Kidney tubule cell (primary cell): ENCODE measurements at places on chromosomes 7 and 10.

- DNase-seq, result no peak
Observed at GRCh38 chr10:109618301-109618700, 305.0 kb downstream of the XPNPEP1 start.

- no peak for DNase-seq
Observed at GRCh38 chr10:62473241-62473640, 99.1 kb downstream of the ZNF365 start.

- no peak for DNase-seq
Observed at GRCh38 chr7:133330085-133330484, 77.2 kb downstream of the EXOC4 start.

DNA sequence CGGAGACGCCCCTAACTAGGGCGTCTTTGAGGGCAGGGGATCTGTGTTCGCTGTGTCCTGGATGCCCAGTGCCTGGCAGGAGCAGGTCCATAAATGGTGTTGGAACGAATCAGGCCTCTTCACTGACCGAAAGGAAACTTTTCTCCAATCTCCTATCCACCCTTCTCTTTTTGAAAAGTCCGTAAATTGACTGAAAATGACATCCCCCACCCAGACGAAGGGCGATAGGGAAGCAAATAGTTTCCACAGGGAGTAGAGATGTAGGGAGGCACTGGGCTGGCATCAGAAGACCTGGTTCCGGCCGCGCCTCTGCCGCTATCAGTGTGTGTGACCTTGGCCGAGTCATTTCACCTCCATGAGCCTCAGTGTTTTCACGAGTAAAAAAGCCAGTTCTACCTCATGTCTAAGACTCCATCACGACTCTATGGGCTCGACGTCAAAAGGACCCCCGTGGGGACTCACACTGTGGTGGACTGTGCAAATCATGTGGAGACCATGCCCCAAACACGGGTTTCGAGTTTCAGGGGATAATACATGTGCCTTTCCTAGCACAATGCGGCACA is 497 bp upstream of the RAB11FIP2 start:
- no peak for DNase-seq

DNA sequence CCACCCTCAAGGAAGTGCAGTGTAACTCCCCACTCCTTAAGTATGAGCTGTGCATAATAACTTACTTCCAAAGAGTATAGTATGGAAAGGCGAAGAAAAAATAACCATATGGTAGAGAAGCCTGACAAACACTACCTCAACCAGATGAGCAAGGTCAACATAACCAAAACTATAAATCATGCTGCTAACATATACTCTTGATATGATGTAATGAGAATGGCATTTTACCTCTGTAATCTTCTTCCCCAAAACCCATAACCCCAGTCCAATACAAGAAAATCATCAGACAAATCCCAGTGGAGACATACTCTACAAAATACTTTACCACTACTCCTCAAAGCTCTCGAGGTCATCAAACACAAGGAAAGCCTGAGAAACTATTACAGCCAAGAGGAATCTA is 15.8 kb downstream of the OSBPL3 start:
- no peak for DNase-seq

DNA sequence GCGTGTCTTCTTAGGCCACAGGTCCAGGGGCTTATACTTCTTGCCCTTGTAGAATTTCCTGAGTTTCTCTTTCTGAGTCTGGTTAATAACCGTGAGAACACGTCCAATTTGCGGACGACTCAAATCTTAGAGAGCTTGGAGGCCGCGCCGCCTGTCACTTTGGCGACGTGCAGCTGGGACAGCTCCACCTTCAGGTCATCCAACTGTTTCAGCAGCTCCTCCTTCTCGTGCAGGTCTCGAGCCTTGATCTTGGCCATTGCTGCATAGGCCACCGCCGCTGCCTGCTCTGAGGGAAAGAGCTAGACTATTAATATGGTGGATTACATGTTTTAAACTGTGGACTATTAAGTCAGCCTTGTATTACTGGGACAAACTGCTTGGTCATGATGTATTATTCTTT is 26.9 kb downstream of the EVX1 start:
- DNase-seq, result no peak

- DNase-seq, result no peak
Observed at GRCh38 chr7:69735582-69735981, 137.3 kb downstream of the AUTS2 start.

DNA sequence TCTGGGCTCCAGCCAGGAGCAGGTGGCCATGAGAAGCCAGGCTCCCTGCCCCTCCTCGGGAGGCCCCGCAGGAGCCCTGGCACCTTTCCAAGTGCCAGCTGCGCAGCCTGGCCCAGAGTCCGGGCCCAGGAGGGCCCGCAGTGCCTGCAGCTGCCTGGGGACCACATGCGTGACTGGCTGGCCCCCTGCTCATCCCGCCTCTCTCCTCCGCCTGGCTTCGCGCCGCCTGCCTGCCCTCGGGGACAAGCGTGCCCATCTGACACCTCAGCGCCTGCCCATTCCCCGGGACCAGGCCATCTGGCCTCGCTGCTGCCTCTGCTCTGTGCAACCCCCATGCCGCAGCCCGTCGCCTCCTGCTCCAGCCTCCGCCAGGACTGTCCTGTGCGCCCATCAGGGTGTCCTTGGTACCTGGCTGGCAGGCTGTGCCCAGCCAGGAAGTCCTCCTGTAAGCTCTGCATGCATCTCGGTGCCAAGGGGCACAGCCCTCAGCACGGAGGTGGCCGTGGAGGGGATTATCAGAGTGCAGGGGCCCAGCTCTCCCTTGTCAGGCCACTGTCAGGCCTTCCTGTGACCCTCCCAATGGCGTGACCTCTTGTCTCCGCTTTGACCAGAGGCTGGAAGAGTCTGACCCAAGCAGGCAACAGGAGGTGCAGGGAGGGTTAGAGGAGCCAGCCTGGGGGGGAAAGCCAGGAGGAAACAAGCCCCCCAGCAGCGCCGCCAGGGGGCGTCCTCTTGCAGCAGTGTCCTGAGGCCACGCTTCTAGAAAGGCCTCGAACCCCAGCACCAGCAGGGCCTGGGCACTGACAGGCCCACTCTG is 50.5 kb downstream of the TMEM209 start:
- DNase-seq, result peak; percentile 31

GRCh38 chr10:61822781-61823230 is 78.7 kb upstream of the ARID5B start:
- DNase-seq, result peak; percentile 85

DNA sequence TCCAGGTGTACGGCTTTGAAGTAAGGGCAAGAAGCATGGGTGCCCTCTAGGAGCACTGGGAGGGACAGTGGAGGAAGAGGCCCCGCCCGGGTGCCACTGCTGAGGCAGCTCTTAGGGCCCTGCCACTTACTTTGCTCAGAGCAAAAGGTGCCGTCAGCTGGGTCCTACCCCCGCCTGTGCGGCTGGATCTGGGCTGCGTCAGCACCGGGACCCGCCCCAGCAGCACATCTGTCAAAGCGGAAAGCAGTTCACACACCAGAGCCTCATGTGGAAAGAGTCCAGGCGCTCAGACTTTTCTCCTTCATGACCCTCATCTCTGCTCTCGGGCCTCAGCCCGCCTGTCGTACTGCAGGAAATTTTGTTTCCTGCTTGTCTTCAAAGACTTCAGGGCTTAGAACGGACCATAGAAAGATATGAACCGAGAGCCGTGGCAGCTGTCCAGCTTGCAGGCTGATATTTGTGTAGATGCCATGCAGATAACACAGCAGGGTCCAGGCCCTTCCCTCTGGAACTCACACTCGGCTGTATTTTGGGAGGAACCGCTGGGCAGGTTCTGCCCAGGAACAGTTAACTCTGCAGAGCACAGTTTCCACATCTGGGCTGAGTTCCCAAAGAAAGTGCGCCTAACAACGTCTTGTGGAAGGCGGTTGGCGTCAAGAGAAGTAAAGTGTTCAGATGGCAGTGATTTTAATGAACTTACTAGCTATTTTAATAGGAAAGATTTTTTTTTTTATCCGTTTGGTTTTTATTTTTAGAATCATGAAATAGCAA is 44.3 kb upstream of the PRKAR1B start:
- peak; percentile 89 for DNase-seq

GRCh38 chr10:132137111-132138072 is 49.4 kb upstream of the DPYSL4 start:
- no peak for DNase-seq

- no peak for DNase-seq
Observed at GRCh38 chr7:149459201-149459539, 1.7 kb downstream of the ZNF777 start.
